ENCODE measurements at places on chromosomes 12 and 14. TPM values are rescaled to one million over a fixed set of nuclear protein-coding genes. Genes with fewer than 3 reads are reported as not detected.
A peak's percentile ranks its signal among the peaks of the same experiment; 100 is the strongest.

TAMALIN gene
- total RNA-seq: 2.7 TPM

DNA sequence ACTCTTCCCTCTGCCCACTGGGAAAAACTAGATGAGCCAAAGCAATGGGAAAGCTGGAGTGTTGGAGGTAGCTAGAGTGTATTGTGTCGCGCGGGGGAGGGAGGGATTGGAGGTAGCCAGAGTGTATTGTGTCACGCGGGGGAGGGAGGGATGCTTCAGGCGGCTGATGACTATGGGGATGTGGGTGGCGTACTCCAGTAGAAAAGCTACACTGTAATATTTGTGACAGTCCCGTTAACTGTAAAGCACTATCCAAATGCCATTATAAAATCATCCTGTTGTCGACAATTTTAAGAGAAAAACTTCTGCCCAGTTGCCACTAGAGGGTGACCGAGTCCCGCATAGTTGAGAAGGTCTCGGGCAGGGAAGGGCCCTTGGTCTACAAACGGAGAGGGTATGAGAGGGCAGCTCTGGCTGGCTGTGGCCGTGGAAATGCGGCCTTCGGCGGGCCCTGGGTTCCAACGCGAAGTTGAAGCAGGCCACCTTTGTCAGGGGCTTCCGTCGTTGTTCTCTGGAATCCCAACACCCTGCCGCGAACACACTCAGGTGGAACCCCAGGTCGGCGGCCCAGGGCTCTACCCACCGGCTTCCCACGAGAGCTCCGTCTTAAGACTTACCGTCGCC lies 15.1 kb upstream of the PLEK2 start:
- peak; percentile 76 for DNase-seq

GDF11 gene
- total RNA-seq: 2.7 TPM

CEBPE gene
- not detected for total RNA-seq

DNA sequence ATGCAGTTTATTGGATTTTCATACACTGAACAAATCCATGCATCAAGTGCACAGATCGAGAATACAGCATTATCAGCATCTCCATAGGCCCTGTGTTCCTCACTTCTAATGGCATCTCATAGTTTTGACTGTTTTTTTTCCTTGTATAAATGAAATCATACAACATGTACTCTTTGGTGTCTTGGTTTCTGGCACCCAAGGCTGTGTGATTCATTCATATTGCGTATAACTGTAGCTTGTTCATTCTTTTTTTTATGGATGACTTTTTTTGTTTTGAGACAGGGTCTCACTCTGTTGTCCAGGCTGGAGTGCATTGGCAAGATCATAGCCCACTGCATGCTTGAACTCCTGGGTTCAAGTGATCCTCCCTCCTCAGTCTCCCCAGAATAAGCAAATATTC lies 14.3 kb downstream of the RASSF8 start:
- DNase-seq: peak; percentile 79

GRCh38 chr12:84397263-84397662 lies 515.3 kb downstream of the SLC6A15 start:
- DNase-seq: no peak

DNA sequence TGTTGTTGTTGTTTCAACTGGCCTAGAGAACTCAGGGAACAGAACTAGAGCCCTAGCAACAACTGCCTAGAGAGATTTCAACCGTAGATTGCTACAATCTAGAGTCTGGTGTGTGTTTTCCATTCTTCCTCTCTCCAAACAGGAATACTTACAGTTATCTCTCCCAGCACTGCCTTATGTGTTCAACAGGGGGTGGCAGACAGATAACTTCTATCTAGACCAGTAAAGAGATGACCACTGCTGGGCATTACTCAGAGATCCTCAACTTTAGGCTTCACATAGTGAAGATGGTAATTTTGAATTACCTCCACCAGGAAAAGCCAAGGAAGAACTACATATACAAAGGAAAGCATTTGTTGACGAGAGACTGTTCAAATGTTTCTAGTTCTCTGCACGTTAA lies 4.8 kb downstream of the TXNDC16 start:
- no peak for DNase-seq

DNA sequence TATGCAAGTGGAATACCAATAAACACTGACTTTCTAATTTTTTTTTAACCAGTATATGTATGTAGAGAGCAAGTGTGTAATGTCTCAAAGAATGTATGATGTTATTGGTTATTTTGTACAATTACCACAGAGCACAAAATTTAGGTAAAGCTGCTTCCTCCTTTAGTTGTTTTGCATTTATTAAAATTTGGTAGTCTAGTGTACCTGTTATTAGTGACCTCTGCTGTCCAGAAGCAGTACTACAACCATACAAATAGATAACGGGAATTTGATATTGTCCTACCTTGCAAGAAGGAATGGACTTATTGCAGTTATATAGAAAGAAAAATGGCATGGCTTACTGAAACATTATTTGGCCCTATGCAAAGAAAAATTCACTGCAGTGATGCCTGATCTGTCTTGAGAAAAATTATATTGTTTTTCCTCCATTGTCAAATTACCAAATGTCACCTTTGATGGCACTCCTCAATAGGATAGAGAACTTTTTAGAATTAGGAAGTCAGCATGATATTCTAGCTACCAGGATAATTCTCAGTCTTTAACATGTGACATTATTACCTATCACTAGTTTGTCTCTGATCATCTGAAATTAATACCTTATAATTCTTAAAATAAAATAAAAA lies 153.9 kb upstream of the RMST start:
- DNase-seq: peak; percentile 65

SOAT2 gene
- total RNA-seq: 0.18 TPM

DNA sequence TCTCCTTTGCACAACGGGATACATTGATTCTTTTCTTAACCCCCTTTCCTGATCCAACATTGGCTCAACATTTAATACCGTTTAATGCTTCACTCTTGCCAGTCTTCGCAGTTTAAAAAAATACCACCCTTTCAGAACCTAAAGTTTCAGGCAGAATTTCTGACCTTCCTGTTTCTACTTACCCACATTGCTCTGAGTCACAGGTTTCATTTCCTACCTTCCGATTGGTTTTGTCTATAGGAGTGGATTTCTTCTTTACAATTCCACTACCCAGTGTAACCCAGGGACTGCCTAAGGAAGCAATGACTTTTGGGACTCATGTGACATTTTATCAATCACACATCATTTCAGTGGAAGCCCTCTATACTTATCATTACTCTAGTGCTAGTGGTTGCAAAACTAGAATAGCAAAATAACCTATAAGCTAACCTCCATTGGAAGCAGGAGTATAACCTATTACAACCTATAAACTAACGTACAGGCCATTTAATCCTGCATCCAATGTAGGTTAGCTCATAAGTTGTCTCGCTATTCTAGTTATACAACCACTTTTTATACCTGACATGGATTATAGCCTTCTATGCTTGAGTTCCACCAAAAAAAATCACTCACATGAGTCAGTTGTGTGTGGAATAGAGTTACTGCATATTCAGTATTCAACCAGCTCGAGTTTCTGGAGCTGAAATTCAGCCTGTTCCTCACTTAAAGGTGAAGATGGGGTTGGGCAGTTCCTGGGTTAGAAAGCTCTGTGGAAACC lies 64.9 kb upstream of the KITLG start:
- no peak for DNase-seq

FUT8 gene
- 72.9 TPM for total RNA-seq

IAPP gene
- not detected for total RNA-seq

GARIN6 gene
- total RNA-seq: not detected

- DNase-seq: no peak
These were observed 75.9 kb upstream of the DHRS4 start for GRCh38 chr14:23877538-23878180.

- peak; percentile 0 for DNase-seq
These were observed 11.9 kb downstream of the STYX start for GRCh38 chr14:52741865-52742264.

GRCh38 chr12:123035841-123036240 lies 55.4 kb downstream of the ARL6IP4 start:
- no peak for DNase-seq

- DNase-seq: no peak
These were observed 30.8 kb upstream of the RESF1 start for GRCh38 chr12:31928246-31929026.

GRCh38 chr14:75158843-75159614 lies 17.4 kb downstream of the TMED10 start:
- peak; percentile 38 for DNase-seq

DNA sequence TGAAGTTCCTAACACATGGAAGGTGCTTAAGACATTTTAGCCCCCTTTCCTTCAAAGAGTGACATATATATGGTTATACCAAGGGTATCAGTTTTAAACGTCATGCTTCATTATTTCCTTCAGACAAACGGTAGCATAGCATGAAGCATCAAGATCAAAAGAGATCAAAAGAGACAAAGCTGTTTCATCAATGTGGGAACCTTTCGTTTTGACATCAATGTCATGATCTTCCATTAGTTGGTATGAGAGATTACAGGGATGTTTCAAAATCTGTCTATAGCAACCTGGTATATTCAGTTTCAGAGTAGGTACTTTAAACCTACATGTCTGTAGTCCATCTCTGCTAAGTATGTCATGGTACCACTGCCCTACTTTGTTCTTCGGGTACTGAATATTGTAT lies 28.3 kb downstream of the PUS7L start:
- DNase-seq: no peak

GRCh38 chr14:77309131-77309530 lies 11.6 kb downstream of the POMT2 start:
- no peak for DNase-seq

- DNase-seq: peak; percentile 32
These were observed 325.8 kb upstream of the DIO3 start for GRCh38 chr14:101235335-101236103.

KRT2 gene
- not detected for total RNA-seq

DNA sequence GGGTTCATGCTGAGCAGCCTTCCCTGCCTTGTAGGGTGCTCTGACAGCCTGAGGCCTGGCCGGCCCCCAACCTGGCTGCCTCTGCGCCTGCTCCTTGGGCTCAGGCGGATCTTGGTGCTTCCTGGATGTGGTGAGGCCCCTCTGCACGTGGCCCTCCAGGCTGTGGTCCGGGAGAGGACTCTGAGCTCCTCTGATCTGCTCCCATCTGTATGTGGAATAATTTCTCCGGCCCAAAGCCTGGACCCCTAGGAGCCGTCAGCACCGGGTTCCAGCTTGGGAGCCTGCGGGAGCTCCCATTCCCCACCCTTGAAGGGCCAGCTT lies 21.3 kb upstream of the EIF2B2 start:
- no peak for DNase-seq

NR1H4 gene
- not detected for total RNA-seq

DNA sequence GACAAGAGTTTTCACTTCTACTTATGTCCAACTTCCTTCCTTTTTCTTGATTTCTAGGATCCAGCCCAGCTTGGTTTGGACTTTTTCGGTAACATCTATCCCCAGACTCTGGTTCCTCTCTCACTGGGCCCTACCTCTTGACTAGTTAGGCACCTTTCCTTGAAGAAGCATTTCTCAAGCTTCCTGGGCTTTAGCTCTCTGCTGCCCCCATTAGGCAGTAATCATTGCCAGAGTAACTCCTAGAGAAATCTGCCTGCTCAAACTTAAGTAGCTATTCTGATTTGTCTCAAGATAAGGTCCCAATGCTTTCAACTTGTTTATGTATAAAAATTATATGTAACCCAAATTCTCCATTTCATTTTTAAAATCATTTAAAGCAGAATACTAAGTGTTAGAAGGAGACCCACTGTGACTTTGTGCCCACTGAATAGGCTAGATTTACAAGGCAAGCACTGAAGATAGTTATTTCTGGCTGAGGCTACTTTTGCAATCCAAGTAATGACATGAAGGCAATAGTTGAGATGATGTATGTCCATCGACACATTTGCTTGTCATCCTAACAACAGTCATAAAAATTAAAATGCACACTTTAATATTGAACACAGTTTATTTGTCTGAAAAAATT lies 275.0 kb upstream of the G2E3 start:
- peak; percentile 53 for DNase-seq

GRCh38 chr12:5789469-5789968 lies 155.5 kb downstream of the ANO2 start:
- no peak for DNase-seq

DNA sequence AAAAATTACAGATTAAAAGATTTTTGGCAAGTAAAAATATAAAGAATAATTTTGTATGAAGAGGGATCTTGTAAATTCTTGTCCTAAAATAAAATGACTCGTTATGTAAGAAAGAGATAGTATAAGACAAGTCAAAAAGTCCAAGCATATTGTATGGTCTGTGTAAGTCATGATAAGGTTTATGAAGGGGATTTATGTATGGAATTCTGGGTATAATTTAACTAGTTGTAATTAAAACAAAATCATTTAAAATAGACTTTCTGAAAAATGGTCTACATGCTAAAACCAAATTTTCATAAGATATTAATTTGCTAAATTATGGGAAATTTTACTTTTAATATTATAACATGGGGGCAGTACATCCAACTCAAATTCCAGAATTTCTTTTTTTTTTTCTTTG lies 17.6 kb upstream of the PEX5 start:
- no peak for DNase-seq

MIS18BP1 gene
- 18.6 TPM for total RNA-seq

GRCh38 chr12:87794854-87795253 lies 234.3 kb downstream of the C12orf50 start:
- peak; percentile 45 for DNase-seq

DNA sequence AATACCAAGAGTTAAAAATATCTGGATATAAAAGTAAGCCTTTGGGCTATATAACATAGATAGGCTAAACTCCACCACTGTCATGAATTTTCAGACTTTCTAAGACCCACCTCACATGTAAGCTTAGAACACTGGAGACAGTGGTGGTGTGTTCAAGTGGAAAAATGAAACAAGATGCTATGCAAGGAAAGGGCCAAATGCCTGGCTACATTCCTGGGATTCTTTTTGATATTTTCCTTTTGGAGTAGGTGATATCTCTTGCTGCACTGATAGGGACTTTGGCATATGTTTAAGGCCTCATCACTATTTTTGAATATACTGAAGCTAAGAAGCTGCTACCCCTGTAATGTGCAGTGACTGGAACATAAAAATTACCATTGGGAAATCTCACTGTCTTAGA lies 341.3 kb downstream of the SLC16A7 start:
- no peak for DNase-seq

DNA sequence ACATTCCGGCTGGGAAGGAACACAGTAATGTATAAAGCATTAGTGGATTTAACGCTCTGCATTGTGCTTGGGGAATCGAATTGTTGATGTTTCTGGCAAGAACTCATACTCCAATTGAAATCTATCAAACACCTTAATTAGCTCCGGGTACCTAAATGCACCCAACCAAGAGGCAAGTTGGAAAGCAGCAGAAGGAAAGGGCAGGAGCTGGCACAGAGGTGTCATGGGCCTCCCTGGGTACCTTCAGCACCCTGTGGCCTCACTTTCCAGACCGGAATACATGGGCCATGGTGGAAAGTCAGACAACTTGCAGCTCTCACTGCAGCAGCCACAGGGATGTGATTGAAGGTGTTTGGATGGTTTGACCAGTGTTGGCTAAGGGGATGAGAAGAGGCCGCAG lies 6.8 kb upstream of the BCL11B start:
- DNase-seq: no peak

GRCh38 chr12:115570069-115570777 lies 707.3 kb downstream of the MED13L start:
- DNase-seq: peak; percentile 48

KRT77 gene
- total RNA-seq: not detected

Measured in IMR-90 (cell line).